ENCODE measurements at places on chromosomes 3 and 15. TPM values are rescaled to one million over a fixed set of nuclear protein-coding genes. Genes with fewer than 3 reads are reported as not detected.

CPN2 gene
- not detected for total RNA-seq

SAMD7 gene
- not detected for total RNA-seq

EPHB3 gene
- 0.04 TPM for total RNA-seq

SCG5 gene
- total RNA-seq = 0.28 TPM

SLC9C1 gene
- not detected for total RNA-seq
